ENCODE measurements at places on chromosomes 13 and 19.

DNA sequence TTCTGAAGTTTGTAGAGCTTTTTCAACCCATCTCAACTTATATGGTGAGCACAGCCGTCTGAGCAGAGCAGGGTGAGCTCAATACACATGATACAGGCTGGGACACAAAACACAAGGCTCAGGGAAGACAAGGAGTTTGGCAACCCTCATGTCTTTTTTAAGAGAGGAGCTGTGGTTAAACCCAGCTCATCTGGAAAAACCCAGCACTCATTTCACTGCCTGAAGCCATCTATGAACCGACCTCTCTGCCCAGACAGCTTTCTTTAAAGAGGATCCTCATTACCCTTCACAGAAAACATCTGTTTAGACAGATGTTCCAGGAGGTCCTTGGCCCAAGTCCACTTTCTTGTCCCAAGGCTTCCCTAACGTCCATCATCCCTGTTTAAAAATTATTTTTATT lies 170.0 kb upstream of the TSHZ3 start:
- DNase-seq = no peak

- DNase-seq = no peak
Measured at GRCh38 chr19:57382806-57383488, 6.7 kb upstream of the ZNF548 start.

- DNase-seq = no peak
Measured at GRCh38 chr13:62704875-62705274, 1289.2 kb upstream of the PCDH20 start.

DNA sequence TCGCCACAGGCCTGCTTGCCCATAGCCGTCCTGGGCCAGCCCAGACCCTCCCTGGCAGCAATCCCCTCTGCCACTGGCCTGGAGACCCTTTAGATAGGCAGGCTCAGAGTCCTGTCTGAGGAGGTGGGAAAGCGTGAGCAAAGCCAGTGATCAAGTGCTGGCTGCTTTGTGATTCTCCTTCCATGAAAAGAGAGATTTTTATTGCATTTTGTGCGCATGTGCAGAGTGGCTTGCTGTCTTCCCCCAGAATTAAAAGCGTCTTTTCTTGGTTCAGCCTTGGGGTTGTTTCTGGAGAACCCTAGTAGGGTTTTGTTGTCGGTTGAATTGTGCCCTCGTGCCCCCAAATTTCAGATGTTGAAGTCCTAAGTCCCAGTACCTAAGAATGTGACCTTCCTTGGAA lies 44.9 kb upstream of the DCT start:
- no peak for DNase-seq
